Stimulated activated CD4-positive, alpha-beta T cell treated with anti-CD3 and anti-CD28 coated beads, Interleukin-4, amount 100 ng/mL, for 1 hour (primary cell): ENCODE measurements at places on chromosomes 7 and 10.
A peak's percentile ranks its signal among the peaks of the same experiment; 100 is the strongest.

DNA sequence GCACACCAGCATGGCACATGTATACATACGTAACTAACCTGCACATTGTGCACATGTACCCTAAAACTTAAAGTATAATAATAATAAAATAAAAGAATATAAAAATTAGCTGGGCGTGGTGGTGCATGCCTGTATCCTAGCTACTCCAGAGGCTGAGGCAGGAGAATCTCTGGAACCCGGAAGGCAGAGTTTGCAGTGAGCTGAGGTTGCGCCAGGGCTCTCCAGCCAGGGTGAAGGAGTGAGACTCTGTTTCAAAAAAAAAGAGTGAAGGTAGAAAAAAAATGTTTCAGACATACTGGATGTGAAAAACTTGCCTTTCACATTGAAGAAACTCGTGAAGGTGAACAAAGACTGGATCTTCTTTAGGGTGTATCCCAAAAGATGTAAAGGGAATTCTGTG, 26.7 kb downstream of the TSPAN14 start:
- no peak for DNase-seq

DNA sequence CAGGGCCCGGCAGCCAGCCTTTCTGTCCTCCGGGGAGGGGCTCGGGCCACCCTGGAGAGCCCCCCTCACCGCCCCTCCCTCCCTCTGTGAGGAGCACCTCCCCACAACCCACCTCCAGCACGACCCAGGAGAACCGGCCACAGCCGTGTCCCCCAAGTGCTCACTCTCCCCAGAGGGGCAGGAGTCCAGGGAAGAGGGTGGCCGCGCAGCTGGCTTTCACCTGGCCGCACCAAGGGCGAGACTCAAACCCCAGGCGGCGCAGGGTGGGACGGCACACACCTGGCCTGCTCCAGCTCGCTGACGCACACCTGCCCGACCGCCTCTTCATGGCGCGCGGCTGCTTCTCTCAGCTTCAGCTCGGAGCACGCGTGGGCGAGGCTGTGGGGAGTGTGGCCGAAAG, 73.4 kb downstream of the CFAP46 start:
- DNase-seq, result no peak

- DNase-seq, result no peak
Observed at GRCh38 chr7:131032786-131033185, 294.9 kb upstream of the MKLN1 start.

GRCh38 chr7:83365746-83366145, 203.1 kb upstream of the PCLO start:
- no peak for DNase-seq

GRCh38 chr7:72924733-72925545, at the start of gene POM121:
Gene POM121, plus strand, starts transcription at chr7:72925095. Its CDS starts 27 bp downstream, at chr7:72925122.
- peak; percentile 85 for DNase-seq

DNA sequence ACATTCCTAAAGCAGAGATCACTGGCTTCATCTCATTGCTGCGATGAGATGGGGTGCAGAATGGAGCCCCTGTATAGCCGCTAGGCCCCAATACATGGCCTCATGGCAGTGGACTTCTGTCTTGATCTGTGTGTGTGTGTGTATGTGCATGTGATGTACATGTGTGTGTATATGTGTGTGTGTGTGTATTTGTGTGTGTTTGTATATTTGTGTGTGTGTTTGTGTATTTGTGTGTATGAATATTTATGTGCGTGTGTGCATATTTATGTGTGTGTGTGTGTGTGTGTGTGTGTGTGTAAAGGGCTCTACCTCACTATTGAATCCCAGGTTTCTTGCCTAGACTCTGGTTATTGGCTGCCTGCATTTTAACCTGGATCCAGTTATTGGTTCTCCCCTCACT, 958.2 kb downstream of the GRID1 start:
- no peak for DNase-seq

- no peak for DNase-seq
Observed at GRCh38 chr7:25926009-25926408, 226.0 kb upstream of the NFE2L3 start.

GRCh38 chr7:25770670-25771069, 381.3 kb upstream of the NFE2L3 start:
- DNase-seq, result no peak

DNA sequence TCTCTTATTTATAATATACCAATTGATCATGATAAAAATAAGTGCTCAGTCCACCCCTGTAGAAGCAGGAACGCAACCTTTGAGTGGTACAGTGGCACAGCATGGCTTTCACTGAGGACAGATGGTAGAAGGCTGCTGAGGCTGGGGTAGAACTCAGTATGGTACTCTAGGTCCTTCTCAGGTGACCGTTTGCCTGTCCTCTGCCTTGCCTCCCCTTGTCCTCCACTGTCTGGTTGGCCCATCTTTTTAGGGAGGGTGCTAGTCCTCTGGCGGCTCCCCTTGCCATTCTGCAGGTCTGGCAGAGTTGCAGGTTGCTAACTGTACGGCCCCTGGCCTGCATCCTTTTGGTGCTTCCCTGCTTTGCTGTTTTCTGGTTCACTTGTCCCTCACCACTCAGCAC, 27.3 kb downstream of the SLC18A2 start:
- DNase-seq, result no peak

GRCh38 chr7:99407872-99408378, 472 bp downstream of the PDAP1 start:
- peak; percentile 46 for DNase-seq

GRCh38 chr7:46707973-46708372, 786.9 kb upstream of the IGFBP3 start:
- no peak for DNase-seq

GRCh38 chr10:8158193-8159071, 103.9 kb downstream of the GATA3 start:
- no peak for DNase-seq

DNA sequence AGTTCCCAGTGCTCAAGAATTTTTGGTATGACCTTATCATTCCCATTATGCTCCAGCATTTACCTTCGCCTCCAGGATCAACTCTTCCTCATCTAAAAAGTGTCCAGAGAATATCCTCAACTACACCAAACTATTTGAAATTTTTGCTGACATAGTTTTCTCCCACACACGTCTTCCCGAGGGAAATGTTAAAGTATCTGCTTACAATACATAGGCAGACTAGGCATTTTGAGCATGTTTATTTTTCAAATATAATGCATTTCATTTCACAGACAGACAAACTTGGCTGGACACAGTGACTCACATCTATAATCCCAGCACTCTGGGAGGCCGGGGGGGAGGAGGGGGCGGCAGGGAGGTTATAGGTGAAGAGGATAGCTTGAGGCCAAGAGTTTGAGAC, 177.1 kb upstream of the TRIM24 start:
- DNase-seq, result no peak

- no peak for DNase-seq
Observed at GRCh38 chr7:132024290-132024689, 467.9 kb upstream of the PODXL start.

- DNase-seq, result no peak
Observed at GRCh38 chr7:55427800-55428199, 62.7 kb downstream of the LANCL2 start.

DNA sequence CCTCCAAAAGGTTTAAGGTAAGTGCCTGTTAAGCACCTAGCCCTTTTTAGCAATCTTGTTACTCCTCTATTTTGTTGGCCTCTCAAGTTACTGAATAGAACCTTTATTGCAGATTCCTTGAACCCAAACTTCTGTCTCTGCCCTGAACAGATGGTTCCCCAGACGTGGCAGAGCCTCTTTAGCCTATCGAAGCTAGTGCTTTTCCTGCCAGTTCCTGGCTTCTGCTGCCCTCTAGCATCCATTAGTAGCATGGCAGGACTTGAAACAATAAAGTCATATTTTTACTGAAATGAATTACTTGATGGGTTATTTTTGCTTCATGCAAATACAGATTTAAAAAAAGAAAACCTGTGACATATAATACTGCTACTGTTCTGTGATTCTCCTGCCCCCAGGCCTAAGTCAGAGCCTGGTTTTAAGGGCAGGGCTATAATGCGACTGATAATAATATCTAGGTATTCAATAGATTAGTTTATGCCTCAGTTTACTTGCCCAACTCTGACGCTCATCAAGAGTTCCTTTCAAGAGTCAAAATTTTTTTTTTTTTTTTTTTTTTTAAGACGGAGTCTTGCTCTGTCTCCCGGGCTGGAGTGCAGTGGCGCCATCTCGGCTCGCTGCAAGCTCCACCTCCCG, 84.3 kb upstream of the PHF14 start:
- DNase-seq, result peak; percentile 20

GRCh38 chr10:87054373-87055295, 34.5 kb downstream of the FAM25A start:
- no peak for DNase-seq

DNA sequence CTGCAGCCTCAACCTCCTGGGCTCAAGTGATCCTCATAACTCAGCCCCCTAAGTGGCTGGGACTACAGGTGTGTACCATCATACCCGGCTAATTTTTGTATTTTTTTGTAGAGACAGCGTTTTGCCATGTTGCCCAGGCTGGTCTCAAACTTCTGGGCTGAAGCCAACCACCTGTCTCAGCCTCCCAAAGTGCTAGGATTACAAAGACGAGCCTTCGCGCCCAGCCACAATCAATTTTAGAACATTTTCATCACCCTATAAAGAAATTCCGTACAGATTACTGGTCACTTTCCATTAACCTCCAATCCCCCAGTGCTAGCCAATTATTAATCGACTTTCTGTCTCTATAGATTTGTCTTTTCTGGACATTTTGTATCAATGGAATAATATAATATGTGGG, 32.3 kb upstream of the PALS2 start:
- no peak for DNase-seq

GRCh38 chr10:101066896-101067355, 5.1 kb downstream of the KAZALD1 start:
- DNase-seq, result no peak

DNA sequence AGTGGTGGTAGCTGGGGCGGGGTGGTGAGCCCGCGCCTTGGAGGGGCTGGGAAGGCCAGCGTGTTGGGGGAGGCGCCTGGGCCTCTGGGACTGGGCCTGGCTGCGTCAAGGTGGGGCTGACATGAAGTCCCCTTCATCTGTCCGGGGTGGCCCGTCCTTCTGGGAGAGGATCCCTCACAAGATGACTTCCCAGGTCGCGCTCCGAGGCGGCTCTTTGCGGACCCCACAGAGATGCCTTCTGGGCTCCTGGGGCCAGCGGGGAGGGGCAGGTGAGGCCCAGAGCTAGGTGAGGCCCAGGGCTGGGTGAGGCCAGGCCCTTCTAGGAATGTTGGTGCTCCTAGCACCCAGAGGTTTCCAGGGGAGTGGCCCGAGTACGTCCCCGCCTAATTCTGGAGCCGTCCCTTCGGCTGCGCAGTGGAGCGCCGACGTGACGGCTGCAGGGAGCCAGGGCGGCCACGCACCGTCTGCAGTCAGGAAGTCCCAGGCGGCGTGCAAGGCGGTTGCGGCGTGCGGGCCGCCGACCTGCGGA, 58.2 kb upstream of the NUPR2 start:
- DNase-seq, result no peak

GRCh38 chr10:88059190-88059589, 195.8 kb downstream of the PTEN start:
- DNase-seq, result no peak

- no peak for DNase-seq
Observed at GRCh38 chr7:24932815-24933214, 47.2 kb downstream of the OSBPL3 start.

DNA sequence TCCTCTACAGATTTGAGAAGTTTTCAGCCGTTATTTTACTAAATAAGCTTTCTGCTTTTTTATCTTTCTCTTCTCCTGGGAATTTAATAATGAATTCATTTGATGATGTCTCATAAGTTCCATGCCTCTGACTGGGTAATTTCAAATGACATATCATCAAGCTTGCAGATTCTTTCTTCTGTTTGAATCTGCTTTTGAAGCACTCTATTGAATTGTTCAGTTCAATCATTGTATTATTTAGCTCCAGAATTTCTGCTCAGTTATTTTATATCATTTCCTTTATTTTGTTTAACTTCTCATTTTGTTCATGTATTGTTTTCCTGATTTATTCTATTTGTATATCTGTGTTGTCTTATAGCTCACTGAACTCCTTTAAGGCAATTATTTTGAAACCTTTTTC, 196.9 kb upstream of the CNTNAP2 start:
- no peak for DNase-seq

GRCh38 chr10:100229819-100230422, 525 bp upstream of the CHUK start:
- no peak for DNase-seq

- no peak for DNase-seq
Observed at GRCh38 chr7:24797270-24797669, 40.0 kb upstream of the GSDME start.

DNA sequence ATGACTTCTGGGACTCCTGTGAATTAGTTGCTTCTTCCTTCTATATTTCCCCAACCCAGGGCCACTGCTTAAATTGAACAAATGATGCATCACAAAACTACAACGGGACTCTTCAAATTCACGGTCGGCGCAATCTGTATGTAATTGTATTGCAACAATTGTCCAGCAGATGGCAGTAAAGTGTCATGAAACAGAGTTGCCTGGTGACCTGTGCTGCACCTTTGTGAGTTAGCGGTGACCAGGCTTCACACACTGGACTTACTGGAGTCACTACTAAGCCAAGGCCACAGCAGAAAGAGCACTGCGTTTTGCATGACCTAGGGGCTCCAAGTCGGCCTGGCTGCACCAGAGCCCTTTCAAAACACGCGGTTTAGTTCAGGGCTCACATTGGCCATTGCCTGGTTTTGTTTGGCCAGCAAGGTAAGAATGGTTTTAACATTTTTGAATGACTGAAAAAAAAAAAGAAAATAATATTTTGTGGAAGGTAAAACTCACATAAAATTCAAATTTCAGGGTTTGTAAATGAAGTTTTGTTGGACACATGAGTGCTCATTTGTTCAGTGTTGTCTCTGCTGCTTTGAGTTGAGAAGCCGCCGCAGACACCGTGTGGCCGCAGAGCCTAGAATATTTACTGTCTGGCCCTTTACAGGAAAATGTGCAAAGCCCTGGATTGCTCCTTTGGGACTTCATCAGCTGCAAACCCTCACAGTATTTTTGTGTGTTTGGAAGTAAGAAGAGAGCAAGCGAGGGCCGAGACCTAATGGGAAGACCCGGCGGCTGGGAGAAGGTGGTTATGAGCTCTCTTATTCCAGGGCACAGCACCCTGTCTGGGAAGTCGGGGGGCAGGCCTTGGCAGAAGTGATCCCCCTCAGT, 23.2 kb upstream of the ZNF32 start:
- DNase-seq, result no peak

DNA sequence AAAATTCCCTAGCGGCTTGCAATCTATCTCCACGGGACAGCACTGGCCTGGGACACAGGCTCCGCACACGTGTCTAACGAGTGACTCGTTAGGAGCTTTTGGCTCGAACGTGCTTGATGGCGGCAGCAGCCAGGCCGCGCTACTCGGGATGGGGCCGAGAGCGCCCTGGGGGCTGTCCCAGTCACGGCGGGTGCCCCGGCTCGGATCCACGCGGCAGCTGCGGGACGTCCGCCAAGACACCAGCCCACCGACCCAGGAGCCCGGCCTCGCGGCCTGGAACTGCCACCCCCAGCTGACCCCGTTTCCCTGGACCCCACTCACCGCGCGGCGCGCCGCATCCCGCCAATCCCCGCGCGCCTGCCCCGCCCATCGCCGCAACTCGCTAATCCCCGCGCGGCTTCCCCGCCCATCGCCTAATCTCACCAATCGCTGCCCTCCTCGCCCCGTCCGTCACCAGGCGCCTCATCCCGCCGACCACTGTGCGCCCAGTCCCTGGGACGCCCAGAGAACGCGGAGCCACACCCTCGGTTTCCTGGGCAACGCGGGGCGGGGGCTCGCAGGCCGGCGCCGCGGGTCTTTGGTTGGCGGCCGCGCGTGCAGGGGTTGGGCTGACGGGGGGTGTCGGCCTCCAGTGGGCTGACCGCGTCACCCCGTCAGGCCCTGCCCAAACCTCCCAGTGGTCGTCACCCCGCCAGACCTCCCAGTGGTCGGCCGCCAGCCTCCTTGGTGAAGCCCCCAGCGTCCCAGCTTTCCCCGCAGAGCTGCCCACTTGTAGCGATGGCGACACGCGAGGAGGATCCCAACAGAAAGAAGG, at the start of gene POLD2:
POLD2 (minus strand) TSS at position 359 of the 814 bp plus-strand sequence. CDS start 1,495 bp downstream, outside the sequence.
- peak; percentile 99 for DNase-seq

- no peak for DNase-seq
Observed at GRCh38 chr10:114489521-114490310, 85.4 kb upstream of the AFAP1L2 start.
